ENCODE measurements at places on chromosomes 2 and 18.

GRCh38 chr18:13932285-13933025 lies 17.1 kb upstream of the MC2R start:
- no peak for DNase-seq

- DNase-seq: no peak
Measured at GRCh38 chr2:239329284-239329971, 71.4 kb downstream of the HDAC4 start.

GRCh38 chr18:4888251-4889040 lies 308.6 kb downstream of the AKAIN1 start:
- DNase-seq: no peak

- no peak for DNase-seq
Measured at GRCh38 chr2:79860228-79861058, 347.6 kb downstream of the CTNNA2 start.

DNA sequence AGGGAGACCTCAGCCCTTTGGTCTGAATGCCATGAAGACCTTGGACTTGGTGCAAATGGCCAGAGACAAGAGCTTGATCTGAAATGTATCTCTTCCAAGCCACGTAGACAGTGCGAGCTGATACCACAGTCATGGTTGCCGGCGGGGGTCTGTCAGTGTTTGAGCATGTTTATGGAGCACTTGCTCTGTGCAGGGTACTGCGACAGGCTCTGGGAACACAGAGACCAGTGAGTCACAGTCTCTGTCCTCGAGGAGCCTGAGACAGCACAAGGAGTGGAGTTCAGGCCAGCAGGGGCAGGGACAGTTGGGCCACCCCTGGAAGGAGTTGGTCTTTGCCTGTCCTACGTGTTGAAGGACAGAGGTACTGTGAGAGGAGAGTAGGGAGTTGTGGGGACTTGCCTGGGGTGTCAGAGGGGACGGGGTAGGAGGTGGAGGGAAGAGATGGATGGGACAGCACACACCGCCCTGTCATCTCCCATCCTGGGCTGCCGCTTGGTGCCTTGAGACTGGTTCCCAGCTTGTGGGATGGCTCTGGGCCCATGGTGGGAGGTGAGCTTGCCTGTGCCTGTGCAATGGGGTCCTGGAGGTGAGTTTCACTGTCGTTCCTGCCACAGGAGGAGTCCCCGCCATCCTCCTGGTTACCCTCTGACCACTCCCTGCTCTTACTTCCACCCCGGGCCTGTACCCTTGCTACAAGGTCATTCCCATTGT lies 39.5 kb downstream of the ATP6V1C2 start:
- no peak for DNase-seq

DNA sequence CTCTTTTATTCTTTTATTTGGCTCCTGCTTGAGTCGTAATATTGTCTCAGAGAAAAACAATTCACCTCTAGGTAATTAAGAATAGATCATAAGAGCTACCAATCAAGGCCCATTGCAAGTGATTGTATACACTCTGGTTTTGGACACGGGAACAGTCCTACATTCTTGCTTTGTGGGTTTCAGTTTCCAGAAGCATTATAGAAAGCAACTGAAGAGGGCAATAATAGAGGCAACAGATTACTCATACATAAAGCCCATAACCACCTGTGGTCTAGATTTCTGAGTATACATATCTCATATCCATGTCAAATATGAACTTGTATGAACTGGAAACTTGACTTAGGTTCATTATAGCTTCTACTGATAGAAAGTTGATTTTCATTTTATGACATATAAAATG lies 65.4 kb downstream of the DIS3L2 start:
- DNase-seq: no peak

DNA sequence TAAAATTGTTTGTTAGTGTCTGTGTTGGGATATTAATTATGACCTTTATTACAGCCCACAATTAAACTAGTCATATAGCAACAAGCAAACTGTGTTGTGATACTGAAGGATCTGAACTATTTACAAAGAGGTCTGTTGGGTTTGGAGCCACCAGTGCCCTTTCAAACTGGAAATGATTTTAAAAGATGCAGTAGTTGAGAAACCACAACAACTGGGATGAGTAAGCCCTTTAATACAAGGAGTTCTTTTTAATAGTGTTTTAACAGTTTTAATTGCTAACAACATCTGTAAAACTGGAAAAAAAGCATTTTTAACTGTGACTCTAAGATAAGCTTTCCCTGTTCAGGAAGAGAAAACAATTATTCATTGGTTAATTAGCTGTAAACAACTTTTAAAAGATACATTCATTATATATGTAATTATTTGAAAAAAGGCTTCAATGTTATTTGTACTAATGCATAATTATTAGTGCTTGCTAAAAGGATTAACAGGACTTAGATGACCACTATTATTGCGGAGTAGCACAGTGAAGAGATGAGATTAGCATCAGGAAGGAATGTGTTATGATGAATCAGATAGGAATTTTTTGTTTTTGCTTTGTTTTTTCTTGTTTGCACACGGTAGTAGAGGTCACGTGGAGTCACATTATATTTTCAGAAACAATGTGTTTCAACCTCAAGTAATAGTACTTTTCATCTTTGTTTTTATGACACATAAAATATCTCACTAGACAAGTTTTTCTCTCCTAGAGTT lies 392.7 kb upstream of the FANCL start:
- no peak for DNase-seq

- DNase-seq: no peak
Measured at GRCh38 chr2:132891498-132891897, 221.5 kb upstream of the LYPD1 start.

DNA sequence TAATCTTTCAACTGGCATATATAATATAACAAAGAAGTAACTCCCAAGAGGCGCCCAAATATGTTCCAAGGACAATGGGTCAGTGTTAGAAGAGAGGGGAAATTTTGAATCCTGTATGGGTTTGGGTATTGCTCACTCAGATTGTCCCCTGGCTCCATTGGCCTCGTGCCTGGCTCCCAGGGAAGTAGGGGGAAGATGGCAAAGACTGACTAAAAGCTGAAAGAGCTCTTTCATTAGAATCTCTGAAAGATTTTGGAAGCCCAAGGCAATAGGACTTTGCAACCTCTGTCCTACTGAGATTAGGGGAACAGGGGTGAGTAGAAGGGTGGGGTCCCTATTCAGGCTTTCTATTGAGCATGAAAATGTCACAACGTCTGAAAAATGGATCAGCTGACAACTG lies 1272.8 kb upstream of the ZEB2 start:
- no peak for DNase-seq

DNA sequence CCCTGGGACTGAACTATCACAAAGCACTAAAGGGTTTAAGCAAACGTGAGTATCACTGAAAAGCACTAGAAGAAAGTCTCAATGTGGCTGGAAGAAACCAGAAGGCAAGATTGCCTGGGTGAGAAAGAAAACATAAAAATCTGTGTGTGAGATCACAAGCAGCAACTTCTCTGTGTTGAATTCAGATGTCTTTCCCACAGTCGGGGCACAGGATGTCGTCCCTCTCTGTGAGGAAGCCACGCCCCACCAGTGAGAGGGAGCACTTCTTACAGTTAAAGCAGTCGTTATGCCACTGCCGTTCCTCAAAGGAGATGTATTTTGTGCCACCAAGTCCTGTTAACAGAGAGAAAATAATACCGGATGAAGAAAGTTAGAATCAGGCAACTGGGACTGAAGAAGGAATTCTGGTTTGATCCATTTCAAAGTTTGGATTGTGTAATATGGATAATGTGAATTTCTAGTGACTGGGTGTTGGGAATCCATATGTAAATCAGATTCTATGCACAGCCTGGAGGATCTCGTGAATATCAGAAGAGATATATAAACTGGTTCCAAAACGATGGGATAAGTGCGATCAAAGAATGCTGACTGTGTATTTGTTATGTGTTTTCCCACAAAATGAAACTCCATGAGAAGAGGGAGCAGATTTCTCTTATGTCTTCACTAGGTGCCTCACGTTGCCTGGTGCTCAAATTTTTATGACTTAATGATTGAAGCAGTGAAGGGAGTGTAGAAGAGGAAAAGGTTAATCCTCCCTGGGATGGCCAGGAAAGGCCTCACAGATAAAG lies 24.0 kb downstream of the C2orf49 start:
- DNase-seq: no peak

GRCh38 chr2:38442643-38443541 lies 65.8 kb upstream of the ATL2 start:
- no peak for DNase-seq

DNA sequence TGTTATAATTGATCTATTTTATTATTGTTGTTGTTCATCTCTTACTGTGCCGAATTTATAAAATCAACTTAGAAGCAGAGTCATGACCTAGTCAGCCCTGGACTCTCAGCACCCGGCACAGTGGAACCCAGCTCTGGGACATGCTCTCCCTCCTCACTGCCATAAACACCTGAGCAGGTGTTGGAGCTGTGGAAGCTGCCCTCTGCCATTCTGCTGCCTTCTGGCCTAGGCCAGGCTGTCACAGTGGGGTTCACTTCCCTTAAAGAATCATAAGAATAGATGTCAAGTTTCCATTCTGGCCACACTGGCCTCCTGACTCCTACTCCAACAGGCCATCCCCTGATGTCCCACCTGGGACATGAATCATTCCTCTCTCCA lies 192.2 kb downstream of the ZFP36L2 start:
- no peak for DNase-seq

GRCh38 chr2:238369591-238370040 lies 49.3 kb downstream of the TRAF3IP1 start:
- DNase-seq: no peak

GRCh38 chr2:29918941-29919340 lies 2.4 kb downstream of the ALK start:
- DNase-seq: no peak

Measured in stimulated activated CD4-positive, alpha-beta T cell treated with anti-CD3 and anti-CD28 coated beads, Interleukin-15, amount 100 ng/mL, for 1 hour (primary cell).